GM12878 (cell line): ENCODE measurements at places on chromosomes 4 and X. TPM values are rescaled to one million over a fixed set of nuclear protein-coding genes. Genes with fewer than 3 reads are reported as not detected.

The PHOX2B gene
- not detected in 2 replicates for polyA plus RNA-seq

The SMPX gene
- polyA plus RNA-seq = not detected in 2 replicates

The NHSL2 gene
- polyA plus RNA-seq = 0.03 and 0.09 TPM in 2 replicates

The FHIP1A gene
- polyA plus RNA-seq = 0.15 and 0.17 TPM in 2 replicates

The SYTL4 gene
- polyA plus RNA-seq = 0.07 TPM in 1 of 2 replicates, not detected in the other

The C4orf51 gene
- polyA plus RNA-seq = not detected in 2 replicates

The KDM6A gene
- 12.6 and 14.2 TPM in 2 replicates for polyA plus RNA-seq

The POU3F4 gene
- not detected in 2 replicates for polyA plus RNA-seq

The UCHL1 gene
- polyA plus RNA-seq = 169 and 187 TPM in 2 replicates

The CEP135 gene
- 8.3 and 9.9 TPM in 2 replicates for polyA plus RNA-seq

The C1QTNF7 gene
- not detected in 2 replicates for polyA plus RNA-seq

The EVC2 gene
- polyA plus RNA-seq = 5.6 and 5.9 TPM in 2 replicates

The IL15 gene
- polyA plus RNA-seq = 10.6 and 11.9 TPM in 2 replicates

DNA sequence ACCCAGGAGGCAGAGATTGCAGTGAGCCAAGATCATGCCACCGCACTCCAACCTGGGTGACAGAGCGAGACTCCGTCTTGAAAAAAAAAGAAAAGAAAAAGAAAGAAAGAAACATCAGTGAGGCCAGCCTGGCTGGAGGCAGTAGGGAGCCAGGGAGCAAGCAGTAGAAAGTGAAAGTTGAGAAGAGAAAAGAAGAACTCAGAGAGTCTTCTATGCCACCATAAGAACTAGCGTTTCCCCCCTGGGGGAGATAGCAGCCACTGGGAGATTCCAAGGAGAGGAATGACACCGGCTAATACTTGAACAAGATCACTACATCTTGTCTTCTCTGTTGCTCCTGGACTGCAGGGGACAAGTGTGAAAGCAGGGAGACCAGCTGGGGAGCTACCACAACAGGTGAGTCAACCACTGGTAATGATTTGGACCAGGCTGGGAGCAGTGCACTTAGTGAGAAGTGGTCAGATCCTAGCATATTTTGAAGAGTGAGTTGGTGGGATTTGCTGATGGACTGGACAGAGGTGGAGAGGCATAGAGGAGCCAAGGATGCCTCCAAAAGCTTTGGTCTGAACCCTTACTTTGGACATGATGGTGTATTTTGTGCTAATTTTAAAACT is 33.4 kb downstream of the SLC2A9 start:
- DNase-seq = no peak

GRCh38 chr4:27861802-27862201 is 1001.2 kb downstream of the STIM2 start:
- DNase-seq = no peak

- DNase-seq = no peak
Observed at GRCh38 chrX:9927698-9928482, 39.3 kb upstream of the CLDN34 start.

DNA sequence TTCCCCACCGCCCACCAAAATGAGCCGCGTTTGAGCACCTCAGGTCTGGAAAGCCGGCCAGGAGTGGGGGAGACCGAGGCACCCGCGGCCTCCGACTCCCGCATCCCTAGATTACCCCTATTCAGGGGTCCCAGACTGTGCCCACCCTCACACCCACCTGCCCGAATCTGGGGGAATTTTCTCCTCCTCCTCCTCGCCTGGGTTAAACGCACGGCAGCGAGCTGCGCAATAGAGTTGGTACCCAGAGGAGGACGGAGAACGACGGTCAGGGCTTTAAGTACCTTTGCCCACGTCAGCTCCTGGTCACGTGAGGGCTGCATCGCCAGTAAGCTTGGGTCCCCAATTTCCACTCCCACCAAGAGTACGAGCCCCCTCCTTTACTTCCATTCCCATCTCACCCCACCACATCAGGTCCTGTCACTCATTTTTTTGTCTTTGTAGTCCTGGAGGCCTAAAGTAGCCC is at the start of gene ARMCX2:
ARMCX2 (minus strand) TSS at position 250 of the 463 bp plus-strand sequence. CDS start 2,262 bp downstream, outside the sequence.
- DNase-seq = no peak

DNA sequence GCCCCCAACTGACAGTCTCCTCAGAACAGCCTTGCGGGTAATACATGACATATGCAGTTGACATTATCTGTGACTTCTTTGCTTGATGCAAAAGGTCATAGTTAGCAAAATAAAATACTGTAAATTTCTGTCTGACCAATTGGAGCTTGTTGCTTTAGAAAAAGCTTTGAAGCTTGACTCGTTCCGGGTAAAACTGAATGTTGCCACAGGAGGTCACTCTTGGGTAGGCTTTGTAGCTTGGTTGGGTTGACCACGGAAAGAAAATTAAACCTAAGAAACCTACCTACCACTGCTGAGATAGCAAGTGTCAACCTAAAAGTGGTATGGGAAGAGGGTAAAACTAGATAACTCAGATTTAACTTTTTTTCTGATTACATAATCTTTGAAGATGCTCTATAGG is 23.2 kb downstream of the PRPS2 start:
- peak; percentile 59 for DNase-seq

- peak; percentile 23 for DNase-seq
Observed at GRCh38 chr4:104064646-104065577, 345.1 kb upstream of the TACR3 start.

DNA sequence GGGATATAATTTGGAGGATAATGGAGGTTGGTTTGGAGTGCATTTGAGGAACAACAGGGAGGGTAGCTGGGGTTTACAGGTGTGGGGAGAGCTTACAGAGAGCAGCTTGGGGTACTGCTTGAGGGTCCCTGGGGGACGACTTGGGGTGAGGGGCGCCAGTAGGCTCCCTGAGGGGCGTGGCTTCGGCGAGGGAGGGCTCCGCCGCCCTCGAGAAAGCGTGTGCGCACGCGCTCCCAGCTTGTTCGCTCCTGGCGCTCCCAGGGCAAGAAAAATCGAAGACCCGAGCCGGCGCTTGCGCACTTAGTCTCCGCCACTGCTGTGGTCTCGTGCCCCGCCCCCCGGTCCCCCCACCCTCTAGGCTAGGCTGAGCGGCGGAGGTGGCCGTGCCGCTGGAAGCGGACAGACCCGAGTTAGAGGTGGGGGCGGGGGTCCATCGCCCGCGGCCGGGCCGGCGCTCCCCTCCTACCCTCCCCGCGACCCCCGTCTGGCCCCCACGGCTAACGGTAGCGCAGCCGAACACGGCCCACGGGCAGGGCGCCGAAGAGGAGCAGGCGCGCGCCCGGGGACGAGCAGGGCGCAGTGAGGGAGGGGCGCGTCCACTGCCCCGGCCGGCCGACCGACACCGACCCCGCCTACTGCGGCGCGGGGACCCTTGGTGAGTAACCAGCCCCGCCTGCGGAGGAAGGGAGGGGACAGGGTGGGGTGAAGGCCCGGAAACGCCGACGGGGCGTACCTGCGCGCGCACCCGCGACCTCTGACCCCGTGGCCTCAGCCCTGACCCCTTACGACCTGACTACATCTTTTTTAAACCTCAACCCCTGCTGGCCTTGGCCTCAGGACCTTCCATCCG is 5.4 kb upstream of the CCDC120 start:
- DNase-seq = no peak

DNA sequence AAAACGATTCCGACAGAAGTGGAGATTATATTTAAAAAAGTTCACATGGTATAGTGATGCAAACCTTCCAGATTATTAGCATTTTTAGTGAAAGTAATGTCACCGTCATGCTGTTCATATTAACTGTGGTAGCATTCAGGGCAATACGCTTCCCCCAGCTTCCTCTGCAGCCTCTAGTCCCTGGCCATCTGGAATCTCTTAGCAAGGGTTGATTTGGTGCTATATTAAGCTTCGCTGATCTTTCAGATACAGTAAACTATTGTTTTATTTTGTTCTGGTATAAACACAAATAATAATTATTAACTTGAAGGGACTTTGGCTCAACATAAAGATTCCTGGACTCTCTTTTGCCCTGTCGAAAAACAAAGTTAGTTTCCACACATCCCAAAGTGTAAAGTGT is 1080.5 kb upstream of the TENM3 start:
- DNase-seq = no peak

- DNase-seq = peak; percentile 28
Observed at GRCh38 chrX:107205770-107206696, at the start of the genes DNAAF6 and NUP62CL. Gene DNAAF6 (plus strand): TSS chrX:107206611. CDS start chrX:107212876, 6,265 bp downstream. Gene NUP62CL (minus strand): TSS chrX:107206433. CDS start chrX:107175146, 31,287 bp downstream.

- no peak for DNase-seq
Observed at GRCh38 chrX:16714504-16714903, 2.0 kb upstream of the CTPS2 start.

DNA sequence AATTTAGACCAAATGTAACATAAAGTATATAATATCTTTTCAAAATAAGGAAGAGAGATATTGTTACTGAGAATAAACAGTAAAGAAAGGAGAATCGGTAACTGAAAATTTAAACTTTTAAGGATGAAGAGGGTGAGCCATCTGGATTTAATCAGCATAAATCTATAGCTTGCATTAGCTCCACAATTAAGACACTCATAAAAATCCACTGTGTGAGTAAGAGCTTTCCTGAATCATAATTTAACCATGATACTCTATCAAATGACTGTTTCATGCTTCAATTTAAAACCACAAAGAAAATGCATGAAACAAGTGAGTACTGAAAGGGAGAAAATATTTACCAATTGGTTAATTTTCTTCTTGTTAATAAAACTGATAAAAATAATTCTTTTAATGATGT is 951.5 kb upstream of the SLIT2 start:
- DNase-seq = no peak

GRCh38 chrX:11665168-11666111 is at the start of gene ARHGAP6:
Gene ARHGAP6 (minus strand): TSS chrX:11665920. CDS start chrX:11664828, 1,092 bp downstream.
- no peak for DNase-seq

DNA sequence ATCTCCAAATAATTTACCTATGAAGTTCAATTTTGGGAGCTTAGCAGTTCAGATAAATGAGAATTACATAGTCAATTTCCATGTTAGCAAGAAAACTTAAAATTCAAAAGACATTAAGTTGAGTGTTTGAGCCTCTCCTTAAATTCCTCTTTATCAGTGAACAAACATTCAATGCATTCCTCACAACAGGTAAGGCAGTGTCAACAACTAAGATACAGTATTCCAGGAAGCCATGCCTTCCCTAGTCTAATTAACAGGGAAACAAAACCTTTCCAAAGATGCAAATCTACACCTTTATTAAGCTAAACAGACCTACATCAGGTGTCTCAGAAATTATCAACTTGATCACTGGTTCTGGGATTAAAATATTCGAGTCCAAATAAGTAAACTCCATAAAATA is 3.7 kb downstream of the SH3RF1 start:
- DNase-seq = no peak

DNA sequence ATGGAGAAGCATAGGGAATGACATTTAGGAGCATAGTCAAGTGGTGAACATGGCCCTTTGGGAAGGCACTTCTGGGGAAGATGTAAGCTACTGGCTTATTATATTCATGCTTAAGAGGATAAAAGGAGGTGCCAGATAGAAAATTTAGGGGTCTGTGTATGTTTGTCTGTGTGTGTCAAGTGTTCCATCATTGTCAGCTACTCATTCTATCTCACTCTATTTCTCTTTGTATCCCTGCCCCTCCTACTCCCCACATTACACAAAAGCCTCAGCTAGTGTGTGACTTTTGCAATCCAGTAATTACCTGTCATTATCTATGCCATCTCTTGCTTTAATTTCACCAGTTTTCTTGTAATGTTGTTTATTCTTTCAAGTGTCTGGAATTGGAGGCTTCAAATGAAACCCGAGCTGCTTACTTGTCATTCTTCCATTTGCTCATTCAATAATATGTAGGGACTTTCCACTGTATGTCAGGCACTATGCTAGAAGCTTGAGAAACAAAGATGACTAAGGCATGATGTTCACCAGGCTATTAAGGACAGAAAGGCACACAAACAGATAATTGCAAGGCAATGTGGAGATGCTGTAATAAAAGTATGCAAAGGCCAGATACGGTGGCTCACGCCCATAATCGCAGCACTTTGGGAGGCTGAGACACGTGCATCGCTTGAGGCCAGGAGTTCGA is 229.8 kb upstream of the TEX13C start:
- DNase-seq = no peak

GRCh38 chr4:25930731-25931354 is 16.8 kb downstream of the SMIM20 start:
- no peak for DNase-seq

GRCh38 chr4:107683873-107684272 is 36.2 kb downstream of the PAPSS1 start:
- DNase-seq = no peak

DNA sequence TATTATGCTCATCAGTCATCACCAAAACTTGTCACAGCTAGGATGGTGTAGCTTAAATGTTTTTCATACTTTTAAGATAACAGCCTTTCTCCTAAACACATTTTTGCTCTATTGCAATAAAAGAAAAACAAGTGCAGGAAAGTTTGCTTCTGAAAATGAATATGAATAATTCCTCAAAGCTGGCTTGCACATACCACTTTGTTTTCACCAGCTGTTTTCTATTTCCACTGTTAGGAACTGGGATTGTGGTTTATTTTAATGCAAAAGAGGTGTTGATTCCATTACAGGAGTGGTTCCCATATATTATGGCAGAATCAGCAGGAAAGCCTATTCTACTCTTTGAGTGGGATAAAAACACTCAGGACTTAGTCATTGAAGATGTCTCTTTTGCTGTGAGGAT is 145.9 kb downstream of the PPA2 start:
- no peak for DNase-seq

DNA sequence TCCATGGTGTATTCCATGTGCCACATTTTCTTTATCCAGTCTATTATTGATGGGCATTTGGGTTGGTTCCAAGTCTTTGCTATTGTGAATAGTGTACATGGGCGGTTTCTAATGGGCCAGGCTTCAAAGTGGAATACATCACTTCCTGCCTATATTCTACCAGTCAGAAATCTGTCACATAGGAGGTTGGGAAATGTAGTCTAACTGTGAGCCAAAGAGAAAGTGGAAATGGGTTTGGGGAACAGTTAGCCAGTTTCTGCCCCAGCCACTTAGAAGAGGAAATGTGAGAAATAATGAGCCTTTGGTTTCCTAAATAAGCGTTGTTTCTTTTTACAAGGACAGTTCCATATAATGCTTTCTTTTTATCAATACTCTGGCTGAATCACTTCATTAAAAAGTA is 85.1 kb upstream of the AP1S2 start:
- DNase-seq = no peak

- DNase-seq = no peak
Observed at GRCh38 chr4:43410636-43411035, 518.1 kb downstream of the GRXCR1 start.

- no peak for DNase-seq
Observed at GRCh38 chrX:153868576-153869472, 17.1 kb downstream of the L1CAM start.

- DNase-seq = no peak
Observed at GRCh38 chrX:45134315-45134731, 66.4 kb downstream of the DIPK2B start.
